ENCODE measurements at places on chromosomes 4 and X.

DNA sequence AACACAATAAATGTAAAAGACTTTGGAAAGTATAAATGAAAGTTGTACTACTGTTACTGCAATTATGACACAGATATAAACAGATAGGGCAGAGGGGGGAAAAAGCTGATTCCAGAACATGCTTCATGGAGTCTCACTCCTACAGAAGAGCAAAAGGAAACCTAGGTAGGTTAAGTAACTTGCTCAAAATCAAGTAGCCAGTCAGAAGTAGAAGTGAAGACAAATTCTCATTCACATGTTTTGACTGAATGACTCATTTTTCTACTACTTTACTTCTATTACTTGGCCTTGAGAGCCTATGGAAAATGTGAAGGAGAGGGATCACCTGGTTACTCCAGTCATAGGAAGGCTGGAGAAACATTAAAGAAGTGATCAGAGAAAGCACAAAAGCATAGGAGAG lies 23.6 kb upstream of the RASGEF1B start:
- DNase-seq, result no peak

DNA sequence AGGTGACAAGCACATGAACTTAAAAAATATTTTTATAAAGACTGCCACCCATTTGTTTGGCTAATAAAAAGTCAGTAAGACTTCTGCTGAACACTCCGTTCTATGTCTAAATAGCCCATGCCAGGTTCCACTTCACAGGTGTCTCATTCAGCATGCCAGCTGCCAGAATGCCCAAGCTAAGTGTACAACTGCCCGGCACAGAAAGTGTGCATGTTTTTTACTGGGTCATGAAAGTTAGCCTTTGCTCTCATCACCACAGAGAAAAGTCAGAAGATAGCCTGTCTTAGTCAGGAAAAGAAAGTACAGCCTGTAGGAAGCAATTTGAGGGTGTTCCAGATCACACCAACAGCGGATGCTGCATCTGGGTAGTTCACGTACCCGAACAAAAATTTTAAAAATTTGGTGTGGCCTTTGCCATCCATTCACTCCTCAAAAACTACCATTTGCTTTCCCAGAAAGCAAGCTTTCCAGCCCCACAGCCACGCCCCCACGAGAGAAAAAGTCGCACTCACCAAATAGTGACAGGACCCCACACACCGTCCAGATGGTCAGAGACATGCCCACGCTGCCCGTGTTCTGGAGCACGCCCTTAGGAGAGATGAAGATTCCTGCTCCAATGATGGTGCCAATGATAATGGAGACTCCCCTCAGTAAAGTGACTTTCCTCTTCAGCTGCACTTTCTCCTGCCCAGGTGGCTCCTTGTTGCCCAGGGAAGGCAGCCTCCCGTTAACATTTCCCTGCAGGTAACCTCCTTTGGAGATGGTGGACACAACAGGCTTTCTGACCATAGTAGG lies 671 bp downstream of the SLC7A11 start:
- DNase-seq, result peak; percentile 18

GRCh38 chrX:32448320-32448719 lies 763.0 kb downstream of the DMD start:
- no peak for DNase-seq

DNA sequence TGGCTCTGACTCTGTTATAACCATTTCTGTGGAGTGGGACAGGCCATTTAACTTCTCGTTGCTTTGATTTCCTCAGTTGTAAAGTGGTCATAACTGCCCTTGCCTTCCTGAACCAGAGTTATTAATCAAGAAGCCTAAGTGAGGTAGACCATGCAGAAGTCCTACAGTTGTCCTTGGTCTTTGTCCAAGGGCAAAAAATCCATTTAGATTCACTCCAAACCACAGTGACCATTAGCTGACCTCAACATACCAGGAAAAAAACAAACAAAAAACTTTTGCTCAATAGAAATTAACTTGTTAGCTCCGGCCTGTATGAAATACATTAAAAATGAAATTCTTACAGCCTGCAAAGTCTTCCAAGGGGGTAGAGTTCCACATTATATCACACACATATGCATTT lies 52.7 kb downstream of the TBC1D9 start:
- no peak for DNase-seq

- DNase-seq, result no peak
These were observed 8.2 kb downstream of the VAMP7 start for GRCh38 chrX:155889328-155889727.

DNA sequence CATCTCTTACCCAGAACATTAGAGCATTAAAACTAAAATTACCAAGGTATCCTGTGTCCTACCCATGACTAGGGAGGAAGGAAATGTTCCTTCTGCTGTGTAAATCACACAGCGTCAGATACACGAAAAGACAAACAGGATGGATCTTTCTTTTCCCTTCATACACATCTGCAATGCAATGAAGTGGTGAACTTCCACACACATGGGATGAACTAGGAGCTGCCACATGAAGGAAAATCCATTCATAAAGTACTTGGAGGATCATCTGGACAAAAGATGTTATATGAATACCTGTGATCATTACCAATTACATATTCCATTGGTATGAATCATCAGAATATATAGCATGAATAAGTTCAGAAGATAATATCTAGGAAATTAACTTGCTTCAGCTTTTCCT lies 46.2 kb downstream of the LDB2 start:
- no peak for DNase-seq

DNA sequence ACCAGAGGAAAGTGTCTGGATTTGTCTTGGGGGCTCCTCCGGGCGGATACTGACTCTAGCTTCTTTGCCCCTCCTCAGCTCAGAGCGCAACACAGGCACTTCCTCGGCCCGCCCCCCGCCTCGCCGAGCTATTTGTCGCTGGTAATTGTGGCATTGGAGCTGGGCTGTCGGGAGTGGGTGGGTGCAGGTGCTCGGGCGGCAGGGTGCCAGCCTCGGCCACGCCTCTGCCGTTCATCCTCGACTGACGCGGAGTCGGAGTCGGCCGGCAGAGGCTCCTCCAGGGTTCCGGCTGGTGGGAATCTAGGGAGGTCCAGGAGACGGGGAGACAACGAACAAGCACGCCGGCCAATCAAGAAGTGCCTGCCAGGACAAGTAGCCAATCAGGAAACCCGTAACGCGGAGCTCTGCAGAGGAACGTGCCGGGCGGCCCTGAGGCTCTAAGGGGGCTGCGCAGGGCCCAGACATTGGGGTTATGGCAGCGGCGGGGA lies 3.9 kb upstream of the SYN1 start:
- peak; percentile 48 for DNase-seq

DNA sequence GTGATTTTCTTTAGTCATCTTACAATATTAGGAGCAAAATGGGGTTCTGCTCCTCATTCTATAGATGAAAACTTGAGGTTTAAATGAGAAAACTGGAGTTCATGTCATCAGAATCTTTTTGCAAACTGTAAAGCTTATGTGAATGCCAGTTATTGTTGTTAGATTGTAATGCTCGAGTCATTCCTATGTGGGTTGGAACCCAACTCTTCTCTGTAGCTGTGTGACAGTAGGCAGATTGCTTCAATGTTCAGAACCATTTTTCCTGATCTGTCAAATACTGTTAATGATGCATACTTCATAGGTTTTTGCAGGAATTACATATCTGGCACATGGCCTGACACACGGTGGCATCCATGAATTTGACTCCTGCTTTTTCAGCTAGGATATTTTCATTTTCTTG lies 178.9 kb downstream of the RAPGEF2 start:
- DNase-seq, result no peak

DNA sequence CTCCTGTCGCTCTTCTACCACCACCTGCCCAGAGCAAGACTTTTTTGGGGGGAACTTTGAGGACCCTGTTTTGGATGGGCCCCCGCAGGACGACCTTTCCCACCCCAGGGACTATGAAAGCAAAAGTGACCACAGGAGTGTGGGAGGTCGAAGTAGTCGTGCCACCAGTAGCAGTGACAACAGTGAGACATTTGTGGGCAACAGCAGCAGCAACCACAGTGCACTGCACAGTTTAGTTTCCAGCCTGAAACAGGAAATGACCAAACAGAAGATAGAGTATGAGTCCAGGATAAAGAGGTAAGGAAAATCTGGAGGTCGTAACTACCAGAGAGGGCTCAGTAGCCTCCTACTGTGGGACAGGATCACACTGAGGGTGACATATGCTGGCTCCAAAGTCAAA lies 364.5 kb downstream of the MAPK10 start:
- no peak for DNase-seq

- no peak for DNase-seq
These were observed 96.2 kb downstream of the RBM46 start for GRCh38 chr4:154877110-154877760.

- DNase-seq, result no peak
These were observed 77.1 kb downstream of the GEMIN8 start for GRCh38 chrX:13952581-13952980.

DNA sequence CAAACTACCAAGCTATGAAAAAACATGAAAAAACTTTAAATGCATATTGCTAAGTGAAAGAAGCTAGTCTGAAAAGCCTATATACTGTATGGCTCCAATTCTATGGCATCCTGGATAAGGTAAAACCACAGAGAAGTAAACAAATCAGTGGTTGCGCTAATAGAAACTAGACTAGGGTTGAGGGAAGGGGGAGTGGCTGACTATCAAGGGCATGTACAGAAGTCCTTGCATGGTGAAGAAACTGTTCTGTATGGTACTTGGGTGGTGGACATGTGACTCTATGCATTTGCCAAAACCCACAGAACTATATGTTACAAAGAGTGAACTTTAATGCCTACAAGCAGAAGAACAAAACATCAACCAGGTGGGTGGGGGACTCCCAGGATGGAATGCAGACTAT lies 96.8 kb downstream of the MTMR1 start:
- DNase-seq, result no peak

- no peak for DNase-seq
These were observed 39.8 kb upstream of the MID1 start for GRCh38 chrX:10660171-10660570.

GRCh38 chr4:26434030-26434639 lies 56.1 kb downstream of the CCKAR start:
- no peak for DNase-seq

GRCh38 chr4:151667048-151667447 lies 93.8 kb downstream of the GATB start:
- no peak for DNase-seq

DNA sequence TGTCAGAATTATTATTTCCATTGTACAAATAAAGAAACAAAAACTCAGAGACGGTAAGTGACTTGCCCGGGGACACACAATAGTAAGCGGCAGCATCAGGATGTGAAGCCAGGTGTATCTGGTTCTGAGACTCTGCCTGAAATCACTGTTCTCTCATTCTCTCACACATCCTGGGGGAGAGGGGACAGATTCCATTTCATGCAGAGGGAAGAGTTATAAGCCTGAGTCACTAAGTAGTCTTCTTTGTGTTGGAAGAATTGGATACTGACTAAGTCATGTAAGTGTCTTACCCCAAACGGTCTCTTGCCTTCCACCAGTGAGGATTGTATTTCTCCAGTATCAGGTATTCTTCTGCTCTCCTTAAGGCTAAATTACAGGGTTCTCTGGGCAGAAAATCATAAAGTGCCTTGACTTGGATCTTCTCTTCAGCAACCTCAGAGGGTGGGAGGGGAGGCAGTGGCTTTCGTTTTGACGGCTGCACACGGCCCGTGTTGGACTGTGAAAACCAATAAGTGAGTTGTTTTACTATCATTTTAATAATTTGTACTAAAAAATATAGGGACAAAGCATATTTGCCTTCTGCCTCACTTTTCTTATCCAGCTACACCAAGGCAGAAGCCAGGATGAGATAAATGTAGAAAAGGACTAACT lies 21.9 kb downstream of the TXK start:
- no peak for DNase-seq

GRCh38 chr4:12360391-12360790 lies 931.7 kb upstream of the HS3ST1 start:
- DNase-seq, result no peak

GRCh38 chr4:61440321-61440720 lies 240.2 kb downstream of the ADGRL3 start:
- DNase-seq, result no peak

DNA sequence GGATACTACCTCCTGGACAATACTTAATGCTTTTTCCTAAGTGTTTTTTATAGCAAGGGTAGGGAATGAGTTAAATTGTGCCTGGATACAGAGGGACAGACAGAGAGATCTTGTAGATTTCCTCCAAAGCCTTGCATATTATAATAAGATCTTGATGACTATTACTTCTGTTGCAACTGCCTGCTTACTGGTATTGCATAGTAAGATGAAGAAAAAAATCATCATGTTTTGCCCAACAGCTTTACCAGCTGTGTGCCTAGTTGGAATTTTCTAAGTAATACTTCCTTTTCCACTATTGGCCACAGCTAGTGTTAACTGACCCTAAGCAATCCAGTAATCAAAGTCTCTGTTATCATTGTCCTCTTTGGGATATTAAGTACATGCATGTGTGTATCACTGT lies 139.0 kb downstream of the DCK start:
- no peak for DNase-seq

DNA sequence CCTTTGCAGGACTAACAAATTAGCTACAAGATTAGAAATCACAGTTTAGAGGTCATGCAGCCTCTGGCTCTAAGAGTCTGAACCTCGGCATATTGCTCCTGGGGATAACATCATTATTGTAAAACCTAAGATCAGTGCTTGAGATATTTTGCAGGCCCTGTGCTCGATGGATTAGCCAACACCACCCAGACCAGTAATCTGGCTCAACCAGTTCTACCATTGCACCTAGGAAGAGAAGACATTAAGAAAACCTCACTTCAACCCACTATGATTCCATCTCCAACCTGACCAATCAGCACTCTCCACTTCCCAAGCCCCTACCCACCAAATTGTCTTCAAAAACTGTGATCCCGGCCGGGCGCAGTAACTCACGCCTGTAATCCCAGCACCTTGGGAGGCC lies 43.6 kb downstream of the WFS1 start:
- DNase-seq, result no peak

DNA sequence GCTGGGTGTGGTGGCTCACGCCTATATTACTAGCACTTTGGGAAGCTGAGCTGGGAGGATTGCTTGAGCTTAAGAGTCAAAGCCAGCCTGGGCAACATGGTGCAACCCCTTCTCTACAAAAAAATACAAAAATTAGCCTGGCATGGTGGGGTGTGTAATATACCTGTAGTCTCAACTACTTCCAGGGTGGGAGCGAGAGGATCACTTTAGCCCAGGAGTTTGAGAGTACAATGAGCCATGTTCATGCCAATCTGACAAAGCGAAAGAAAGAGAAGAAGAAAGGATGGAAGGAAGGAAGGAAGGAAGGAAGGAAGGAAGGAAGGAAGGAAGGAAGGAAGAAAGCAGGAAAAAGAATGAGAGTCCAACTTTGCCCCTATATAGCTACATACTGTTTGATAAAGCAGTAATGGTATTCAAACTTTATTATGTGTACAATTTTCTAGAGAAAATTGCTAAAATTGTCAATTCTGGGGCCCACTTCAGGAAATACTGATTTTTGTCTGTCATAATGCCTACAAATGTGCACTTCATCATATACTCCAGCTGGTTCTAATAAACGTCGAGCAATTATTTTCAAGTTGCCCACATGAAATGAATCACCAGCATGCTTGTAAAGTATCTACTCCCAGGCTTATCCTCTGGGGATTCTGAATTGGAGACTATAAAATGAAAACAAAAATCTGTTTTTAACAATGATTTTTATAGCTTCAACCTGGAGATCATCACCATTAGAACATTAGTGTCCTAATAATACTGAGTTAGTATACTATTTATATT lies 132.3 kb downstream of the NDST4 start:
- DNase-seq, result no peak

GRCh38 chrX:119757646-119757978 lies 776 bp upstream of the SOWAHD start:
- DNase-seq, result no peak

GRCh38 chr4:3412257-3413020 lies 29.3 kb upstream of the HGFAC start:
- no peak for DNase-seq

- DNase-seq, result no peak
These were observed 172.8 kb upstream of the NAP1L5 start for GRCh38 chr4:88870428-88870827.

Measured in activated T-cell treated with anti-CD3 and anti-CD28 coated beads, Interleukin-2, amount 50 U/mL, for 48 hours (primary cell).